ENCODE measurements at places on chromosomes 7 and 10.

- no peak for DNase-seq
Observed at GRCh38 chr10:49367600-49367999, 28.3 kb downstream of the DRGX start.

DNA sequence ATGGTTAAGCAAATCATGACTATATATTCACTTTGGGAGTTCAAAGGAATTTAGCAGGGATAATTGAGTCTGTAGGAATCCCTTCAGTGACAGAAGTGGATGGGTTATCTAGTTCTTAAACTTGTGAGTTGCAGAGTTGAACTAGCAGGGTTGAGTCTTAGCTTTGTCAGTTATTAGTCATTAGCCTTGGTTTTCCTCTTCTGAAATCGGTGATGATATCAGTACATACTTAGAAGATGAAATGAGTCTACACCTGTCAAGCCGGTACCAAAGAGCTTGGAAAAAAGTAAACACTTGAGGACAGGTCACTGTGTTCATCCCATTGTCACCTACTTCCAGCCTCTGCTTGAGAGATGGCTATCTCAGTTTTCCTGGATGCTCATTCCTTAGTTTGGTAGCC, 73.5 kb downstream of the BUB3 start:
- DNase-seq, result no peak

GRCh38 chr7:24975172-24975571, 4.8 kb downstream of the OSBPL3 start:
- no peak for DNase-seq

GRCh38 chr7:47581804-47582763, at the start of gene TNS3:
TNS3 (minus strand) TSS chr7:47582111; CDS start chr7:47439636, 142,475 bp downstream.
- DNase-seq, result peak; percentile 64

- no peak for DNase-seq
Observed at GRCh38 chr7:27344471-27344870, 101.9 kb downstream of the EVX1 start.

- DNase-seq, result peak; percentile 90
Observed at GRCh38 chr10:110137142-110137545, 70.3 kb upstream of the MXI1 start.

- peak; percentile 24 for DNase-seq
Observed at GRCh38 chr10:71882813-71883659, 32.0 kb upstream of the PSAP start.

GRCh38 chr7:127708201-127708600, 56.2 kb downstream of the SND1 start:
- no peak for DNase-seq
